ENCODE measurements at places on chromosomes 5 and 9.
A peak's percentile ranks its signal among the peaks of the same experiment; 100 is the strongest.

GRCh38 chr9:110109333-110110092 is 98.4 kb downstream of the C9orf152 start:
- no peak for DNase-seq

DNA sequence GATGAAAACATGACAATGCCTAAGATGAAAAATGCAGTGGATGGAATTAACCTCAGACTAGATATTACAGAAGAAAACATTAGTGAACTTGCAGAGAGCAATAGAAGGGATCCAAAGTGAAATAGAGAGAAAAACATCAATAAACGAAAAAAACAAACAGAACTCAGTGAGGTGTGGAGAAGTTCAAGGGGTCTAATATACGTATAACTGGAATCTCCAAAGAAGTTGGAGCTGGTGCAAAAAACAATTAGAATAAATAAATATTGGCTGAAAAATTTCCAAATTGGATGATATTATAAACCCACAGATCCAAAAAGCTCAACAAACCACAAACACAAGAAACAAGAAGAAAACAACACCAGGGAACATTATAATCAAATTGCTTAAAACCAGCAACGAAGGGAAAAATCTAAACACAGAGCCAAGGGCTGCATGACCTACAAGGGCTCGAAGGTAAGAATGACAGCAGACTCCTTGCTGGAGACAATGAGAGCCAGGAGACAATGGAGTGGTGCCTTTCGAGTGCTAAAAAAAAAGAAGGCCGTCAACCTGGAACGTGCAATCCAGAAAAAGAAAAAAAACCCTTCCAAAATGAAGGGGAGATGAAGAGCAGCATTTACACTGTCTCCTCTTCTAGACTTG is 11.8 kb downstream of the FAM163B start:
- DNase-seq = no peak

GRCh38 chr9:4110562-4110961 is 189.3 kb downstream of the GLIS3 start:
- no peak for DNase-seq

DNA sequence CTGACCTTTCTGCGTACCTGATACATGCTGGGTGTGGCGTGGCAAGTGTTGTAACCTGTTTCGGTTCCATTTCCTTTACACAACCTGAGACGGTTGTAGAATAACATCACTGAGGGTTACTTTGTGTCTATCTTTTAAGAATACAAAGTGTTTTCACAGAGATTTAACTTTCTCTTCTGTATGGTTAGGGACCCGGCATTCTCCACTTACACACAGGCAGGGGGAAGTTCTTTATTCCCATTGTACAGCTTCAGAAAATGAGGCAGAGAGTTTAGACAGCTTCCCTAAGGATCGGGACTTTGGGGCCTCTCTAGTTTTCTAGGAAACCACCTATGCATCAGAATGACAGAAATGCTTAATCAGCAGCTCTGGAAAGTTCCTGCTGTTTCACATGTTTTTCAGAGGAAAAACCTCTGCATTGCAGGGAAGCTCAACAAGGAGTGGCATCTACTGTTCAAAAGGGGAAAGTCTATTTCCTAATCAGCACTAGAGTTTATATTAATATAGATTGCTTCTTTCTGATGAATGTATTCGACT is 41.3 kb downstream of the CAST start:
- DNase-seq = no peak

DNA sequence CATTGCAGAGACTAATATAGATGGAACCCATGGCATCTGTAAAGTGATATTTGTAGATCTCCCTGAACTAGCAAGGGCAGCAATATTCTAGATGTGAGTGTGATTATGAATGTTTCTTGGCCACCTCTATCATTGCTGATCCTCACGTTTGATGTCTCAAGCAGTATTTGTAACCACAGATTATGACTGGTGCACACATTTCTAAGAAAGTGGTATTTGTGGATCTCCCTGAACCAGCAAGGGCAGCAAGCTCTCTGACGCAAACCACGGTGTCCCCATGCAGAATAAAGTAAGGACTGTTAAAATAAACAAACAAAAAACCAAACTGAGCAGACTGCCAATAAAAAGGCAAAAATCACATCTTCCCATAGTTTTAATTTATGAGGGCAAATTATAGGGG is 301.3 kb downstream of the CSNK1G3 start:
- no peak for DNase-seq

DNA sequence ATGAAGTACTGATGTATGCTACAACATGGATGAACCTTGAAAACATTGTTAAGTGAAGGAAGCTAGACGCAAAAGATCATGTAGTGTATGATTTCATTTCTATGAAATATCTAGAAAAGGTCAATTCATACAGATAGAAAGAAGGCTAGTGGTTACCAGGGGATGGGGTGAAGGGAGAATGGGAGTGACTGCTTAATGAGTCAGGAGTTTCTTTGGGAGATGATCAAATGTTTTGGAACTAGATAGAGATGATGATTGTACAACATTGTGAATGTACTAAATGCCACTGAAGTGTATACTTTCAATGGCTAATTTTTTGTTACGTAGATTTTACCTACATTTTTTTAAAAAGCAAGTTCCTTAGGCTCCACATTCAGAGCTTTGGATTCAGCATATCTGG is 14.9 kb upstream of the DELE1 start:
- no peak for DNase-seq

GRCh38 chr5:27465140-27465539 is 426.8 kb upstream of the CDH9 start:
- no peak for DNase-seq

DNA sequence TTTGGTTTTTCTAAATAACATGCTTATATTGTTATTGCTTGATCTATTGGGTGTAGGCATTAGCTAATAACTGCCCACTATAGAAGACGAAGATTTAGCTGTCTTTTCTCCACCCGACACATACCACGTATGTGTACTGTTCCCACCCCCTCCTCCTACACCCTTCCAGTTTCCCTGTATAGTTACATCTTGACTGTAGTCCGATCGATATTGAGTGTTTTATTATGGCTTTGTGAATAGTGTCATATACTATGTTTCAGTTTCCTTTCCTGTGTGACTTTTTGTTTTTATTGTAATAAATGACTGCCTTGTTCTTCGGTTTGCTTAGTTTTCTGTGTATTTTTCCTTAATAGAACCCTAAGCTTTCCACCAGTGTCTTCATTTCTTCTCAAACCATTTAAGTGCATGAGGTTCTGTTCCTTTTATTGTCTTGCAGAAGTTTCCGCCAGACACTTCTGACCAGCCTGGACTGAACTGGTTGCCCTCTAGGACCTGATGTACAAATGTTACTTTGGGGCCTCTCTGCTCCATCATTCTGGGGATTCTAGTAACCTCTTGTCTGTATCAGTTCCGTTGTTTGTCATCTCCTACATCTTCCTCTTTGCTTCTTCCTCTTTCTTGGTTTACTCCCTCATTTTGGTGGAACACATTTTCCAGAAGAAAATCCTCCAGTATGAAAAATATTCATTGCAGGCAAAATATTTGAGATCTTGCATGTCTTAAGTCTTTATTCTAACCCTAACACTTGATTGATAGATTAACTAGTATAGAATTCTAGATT is 61.8 kb downstream of the PRKACG start:
- DNase-seq = peak; percentile 15

DNA sequence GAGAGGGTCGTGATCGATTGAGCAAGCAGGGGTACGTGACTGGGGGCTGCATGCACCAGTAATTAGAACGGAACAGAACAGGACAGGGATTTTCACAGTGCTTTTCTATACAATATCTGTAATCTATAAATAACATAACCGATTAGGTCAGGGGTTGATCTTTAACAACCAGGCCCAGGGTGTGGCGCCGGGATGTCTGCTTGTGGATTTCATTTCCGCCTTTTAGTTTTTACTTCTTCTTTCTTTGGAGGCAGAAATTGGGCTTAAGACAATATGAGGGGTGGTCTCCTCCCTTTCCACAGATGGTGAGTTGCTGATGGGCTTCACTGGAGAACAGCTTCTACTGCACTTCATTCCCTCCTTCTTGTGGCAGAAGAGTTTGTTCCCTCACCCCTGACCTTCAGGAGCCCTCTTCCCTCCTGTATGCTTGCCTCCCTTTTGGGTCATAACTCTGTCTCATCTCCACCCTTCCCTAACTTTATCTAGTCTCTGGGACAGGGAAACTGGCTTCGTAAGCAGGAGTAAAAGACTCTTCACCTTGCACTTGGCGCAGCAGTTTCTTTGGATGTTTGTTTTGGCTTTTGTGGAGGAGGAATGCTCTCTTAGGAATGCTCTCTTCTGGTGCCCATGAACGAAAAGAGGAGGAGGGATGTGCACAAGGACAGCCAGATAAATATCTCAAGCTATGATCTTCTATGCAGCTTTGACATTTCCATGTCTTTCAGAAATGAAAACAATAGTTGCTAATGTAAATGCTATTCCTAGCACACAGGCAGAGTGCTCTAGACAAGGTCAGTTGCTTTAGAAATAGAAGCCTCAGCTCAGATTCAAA is 139.8 kb upstream of the RPS23 start:
- no peak for DNase-seq

GRCh38 chr5:44770780-44771717 is 37.7 kb upstream of the MRPS30 start:
- no peak for DNase-seq

- DNase-seq = no peak
Measured at GRCh38 chr9:136257381-136258298, 12.0 kb upstream of the QSOX2 start.

GRCh38 chr5:176536132-176536901 is 885 bp downstream of the RNF44 start:
- peak; percentile 85 for DNase-seq

DNA sequence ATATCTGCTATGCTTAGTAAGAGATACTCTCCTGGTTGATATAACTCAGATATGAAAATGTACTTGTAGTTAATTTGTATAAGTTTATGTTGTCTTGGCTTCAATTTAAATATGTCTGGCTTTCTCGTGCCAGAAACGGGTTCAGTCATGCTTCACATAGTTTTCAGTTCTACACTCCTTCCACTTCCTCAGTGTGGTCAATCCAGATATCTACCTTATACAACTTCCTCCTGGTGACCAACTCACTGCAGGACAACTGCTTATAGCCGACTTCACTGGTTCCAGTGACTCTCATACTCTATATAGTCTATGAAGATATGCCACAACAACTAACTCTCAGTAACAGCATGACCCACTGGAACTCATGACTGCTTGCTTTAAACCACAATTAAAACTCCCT is 690.4 kb downstream of the SLCO4C1 start:
- no peak for DNase-seq

DNA sequence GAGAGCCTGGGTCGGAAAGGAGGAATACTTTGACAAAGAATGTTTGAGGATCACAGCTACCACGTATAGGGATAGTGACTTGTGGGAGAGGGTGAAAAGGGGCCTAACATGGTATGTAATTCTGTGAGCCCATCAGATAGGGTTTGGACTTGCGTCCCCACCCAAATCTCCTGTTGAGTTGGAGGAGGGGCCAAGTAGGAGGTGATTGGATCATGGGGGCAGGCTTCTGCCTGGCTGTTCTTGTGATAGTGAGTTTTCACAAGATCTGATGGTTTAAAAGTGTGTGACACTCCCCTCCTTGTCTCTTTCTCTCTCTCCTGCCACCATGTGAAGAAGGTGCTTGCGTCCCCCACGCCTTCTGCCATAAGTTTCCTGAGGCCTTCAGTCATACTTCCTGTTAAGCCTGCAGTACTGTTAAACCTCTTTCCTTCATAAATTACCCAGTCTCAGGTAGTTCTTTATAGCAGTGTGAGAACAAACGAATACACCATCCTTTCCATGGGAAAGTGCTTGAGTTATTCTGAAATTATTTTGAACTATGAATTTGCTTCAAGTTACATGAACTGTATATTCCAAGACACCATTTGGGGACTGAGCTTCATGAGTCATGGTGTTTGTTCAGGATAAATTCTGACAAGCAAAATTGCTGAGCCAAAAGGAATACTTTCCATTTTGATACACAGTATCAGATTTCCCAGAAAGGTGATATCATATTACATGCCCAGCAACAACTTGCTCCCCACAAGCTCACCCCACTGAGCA is 68.8 kb upstream of the SSBP2 start:
- DNase-seq = no peak

- DNase-seq = no peak
Measured at GRCh38 chr9:27818348-27818747, 245.1 kb upstream of the C9orf72 start.

DNA sequence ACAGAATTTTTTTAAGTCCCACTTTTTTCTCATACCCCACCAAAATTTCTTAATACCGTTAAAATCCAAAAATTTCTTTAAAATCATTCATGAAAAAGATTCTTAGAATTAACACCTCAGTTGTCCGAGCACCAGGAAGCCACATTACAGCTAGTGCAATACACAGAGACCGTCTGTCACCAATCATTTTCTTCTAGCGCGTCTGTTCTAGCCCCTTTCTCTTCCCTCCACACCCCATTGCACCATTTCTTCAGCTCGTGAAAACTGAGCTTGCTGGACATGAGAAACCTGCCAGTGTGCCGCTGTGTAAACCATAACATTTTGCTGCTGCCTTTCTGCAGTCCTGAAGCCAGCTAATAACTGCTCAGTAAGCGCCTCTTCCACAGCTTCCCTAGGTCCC is 5.0 kb downstream of the SFXN1 start:
- DNase-seq = no peak

DNA sequence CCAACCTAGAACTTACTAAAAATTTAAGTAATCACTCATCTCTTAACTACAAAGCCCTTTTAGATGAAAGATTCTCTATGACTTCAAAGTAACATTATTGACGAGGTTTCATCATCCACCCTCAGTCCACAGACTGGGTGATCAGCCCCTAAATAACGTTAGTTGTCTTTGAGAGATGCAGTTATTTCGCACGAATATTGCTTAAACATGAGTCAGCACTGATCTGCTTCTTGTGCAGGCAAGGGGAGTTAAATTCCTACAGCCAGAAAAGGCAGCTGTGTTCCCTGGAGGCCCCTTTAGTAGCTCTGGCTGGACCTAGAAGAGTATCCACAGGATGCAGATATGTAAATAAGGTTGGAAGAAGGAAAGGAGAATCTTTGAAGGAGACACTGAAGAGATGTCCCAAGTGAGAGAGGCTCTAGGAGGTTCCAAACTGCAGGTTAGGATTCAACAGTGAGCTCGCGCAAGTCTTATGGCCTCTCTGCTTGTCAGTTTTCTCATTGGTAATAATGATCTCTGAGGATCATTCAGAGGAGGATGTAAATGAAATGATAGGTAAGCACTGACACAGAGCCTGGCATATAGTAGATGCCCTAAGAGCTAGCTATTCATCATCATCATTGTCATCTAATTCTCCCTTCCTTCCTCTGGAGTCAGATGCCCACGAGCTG is 122.2 kb upstream of the MAN2A1 start:
- DNase-seq = no peak

DNA sequence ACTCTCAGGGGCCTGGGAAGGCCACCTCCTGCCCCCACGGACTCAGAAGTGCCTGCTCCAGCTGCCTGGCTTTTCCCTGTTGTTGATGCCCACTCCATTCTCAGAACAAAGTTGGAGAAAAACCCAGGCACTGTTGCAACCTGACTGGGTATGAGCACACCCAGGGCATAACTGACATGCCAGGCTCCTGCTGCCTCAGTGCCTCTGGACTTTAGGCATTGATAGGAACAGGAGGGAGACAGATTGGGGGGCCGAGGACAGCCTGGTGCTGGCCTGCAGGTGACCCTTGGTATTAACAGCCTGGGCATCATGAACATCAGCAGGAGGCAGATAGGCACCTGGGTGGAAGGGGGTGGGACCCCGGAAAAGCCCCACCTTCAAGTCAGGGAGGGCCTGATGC is 685.9 kb upstream of the CDH10 start:
- no peak for DNase-seq

Data from midbrain (tissue), 1 donor.